ENCODE measurements at places on chromosomes 5 and 9. TPM values are rescaled to one million over a fixed set of nuclear protein-coding genes. Genes with fewer than 3 reads are reported as not detected.

The TAF11L5 gene
- not detected for total RNA-seq

The IRX1 gene
- not detected for total RNA-seq

The SPATA9 gene
- not detected for total RNA-seq

The HTR1A gene
- not detected for total RNA-seq

The MOB3B gene
- 12.6 TPM for total RNA-seq

The F2R gene
- total RNA-seq: 57.3 TPM

The DOCK8 gene
- 0.31 TPM for total RNA-seq

The RMND5B gene
- total RNA-seq: 28.7 TPM

The NPR2 gene
- total RNA-seq: 5.6 TPM

The ARSI gene
- total RNA-seq: 31.8 TPM

The PFN3 gene
- total RNA-seq: not detected

The WHRN gene
- 7.4 TPM for total RNA-seq

The MYMK gene
- not detected for total RNA-seq

The KCNV2 gene
- total RNA-seq: not detected

The PLPPR1 gene
- total RNA-seq: not detected

The PCDHAC1 gene
- 1.5 TPM for total RNA-seq

The PLPP7 gene
- total RNA-seq: not detected

The CCL21 gene
- not detected for total RNA-seq

The FOXD4L4 gene
- total RNA-seq: 0.04 TPM

The THBS4 gene
- 0.22 TPM for total RNA-seq

The PAEP gene
- total RNA-seq: 0.32 TPM

The HACD4 gene
- total RNA-seq: 1.0 TPM

The CYSRT1 gene
- 4.7 TPM for total RNA-seq
